ENCODE measurements at places on chromosomes 1 and 21.
A peak's percentile ranks its signal among the peaks of the same experiment; 100 is the strongest.

- DNase-seq, result no peak
Measured at GRCh38 chr1:63909526-63909925, 135.7 kb downstream of the ROR1 start.

DNA sequence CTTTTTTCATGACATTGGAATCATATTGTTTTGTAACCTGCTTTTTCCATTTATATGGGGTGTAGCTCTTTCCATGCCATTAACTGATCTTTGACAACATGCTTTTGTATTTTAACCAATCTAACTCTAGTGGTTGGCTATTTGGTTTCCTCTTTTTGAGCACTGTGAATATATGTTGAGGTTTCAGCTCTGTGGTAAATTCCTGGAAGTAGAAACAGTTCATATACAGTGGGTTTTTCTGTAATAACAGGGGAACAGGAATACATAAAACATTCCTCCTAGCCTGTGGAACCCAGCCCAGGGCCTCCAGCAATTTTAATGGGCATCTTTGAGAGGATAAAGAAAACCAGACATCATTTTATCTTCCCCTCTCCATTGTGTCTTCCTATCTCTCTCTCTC lies 17.4 kb downstream of the AZIN2 start:
- peak; percentile 27 for DNase-seq

DNA sequence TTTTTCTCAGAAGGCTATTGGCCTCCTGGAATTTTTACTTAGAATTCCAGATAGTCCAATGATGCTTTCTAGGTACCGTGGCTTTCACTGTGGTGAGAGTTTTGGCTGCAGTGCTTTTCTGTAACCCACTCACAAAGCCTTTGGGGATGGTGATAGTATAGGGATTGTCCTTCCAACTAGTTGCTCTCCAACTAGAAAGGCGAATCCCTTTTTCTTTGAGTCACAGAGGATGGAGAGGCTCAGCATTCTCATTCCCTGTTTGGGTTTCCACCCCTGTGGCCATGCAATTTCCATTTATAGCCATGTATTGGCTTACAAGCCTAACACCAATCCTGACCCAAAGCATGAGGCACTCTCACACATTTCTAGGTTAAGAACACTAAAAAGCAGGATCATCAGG lies 300.3 kb downstream of the DISC1 start:
- no peak for DNase-seq

- peak; percentile 41 for DNase-seq
Measured at GRCh38 chr1:198157847-198158725, 1.3 kb downstream of the NEK7 start.

GRCh38 chr21:45827302-45827692 lies 154.3 kb upstream of the COL6A1 start:
- no peak for DNase-seq

- DNase-seq, result peak; percentile 10
Measured at GRCh38 chr1:233295237-233295974, at the start of gene PCNX2. Gene PCNX2 (minus strand): TSS chr1:233295725. CDS start chr1:233295478, 247 bp downstream.

GRCh38 chr1:93552741-93553455 lies 105.0 kb downstream of the FNBP1L start:
- peak; percentile 47 for DNase-seq

- DNase-seq, result no peak
Measured at GRCh38 chr1:244207042-244207934, 156.2 kb downstream of the ZBTB18 start.

GRCh38 chr1:44227211-44227610 lies 13.9 kb downstream of the DMAP1 start:
- peak; percentile 88 for DNase-seq

DNA sequence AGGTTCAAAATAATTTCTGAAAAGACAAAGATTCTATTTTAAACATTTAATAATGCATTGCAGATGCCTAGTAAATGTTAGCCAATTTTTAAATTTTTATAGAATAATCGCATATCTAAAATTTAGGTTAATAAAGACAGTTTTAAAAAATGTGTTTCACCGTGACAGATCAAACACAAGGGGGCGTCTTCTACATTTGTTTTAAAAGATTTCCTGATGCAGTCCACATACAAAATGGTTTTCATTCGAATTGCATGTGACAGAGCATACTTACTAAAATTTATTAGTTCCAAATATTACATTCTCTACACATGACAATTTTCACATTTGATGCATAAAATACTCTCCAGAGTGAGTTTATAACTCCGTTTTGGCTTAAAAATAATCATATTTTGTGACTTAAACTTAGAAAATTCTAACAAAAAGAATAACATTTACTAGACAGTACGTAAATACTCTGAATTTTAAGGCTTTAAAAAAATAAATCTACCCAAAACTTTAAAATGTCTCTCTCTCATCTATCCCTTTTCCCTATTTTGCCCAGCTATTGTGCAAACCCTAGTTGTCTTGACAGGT lies 75.5 kb downstream of the ADAMTS1 start:
- DNase-seq, result peak; percentile 22

DNA sequence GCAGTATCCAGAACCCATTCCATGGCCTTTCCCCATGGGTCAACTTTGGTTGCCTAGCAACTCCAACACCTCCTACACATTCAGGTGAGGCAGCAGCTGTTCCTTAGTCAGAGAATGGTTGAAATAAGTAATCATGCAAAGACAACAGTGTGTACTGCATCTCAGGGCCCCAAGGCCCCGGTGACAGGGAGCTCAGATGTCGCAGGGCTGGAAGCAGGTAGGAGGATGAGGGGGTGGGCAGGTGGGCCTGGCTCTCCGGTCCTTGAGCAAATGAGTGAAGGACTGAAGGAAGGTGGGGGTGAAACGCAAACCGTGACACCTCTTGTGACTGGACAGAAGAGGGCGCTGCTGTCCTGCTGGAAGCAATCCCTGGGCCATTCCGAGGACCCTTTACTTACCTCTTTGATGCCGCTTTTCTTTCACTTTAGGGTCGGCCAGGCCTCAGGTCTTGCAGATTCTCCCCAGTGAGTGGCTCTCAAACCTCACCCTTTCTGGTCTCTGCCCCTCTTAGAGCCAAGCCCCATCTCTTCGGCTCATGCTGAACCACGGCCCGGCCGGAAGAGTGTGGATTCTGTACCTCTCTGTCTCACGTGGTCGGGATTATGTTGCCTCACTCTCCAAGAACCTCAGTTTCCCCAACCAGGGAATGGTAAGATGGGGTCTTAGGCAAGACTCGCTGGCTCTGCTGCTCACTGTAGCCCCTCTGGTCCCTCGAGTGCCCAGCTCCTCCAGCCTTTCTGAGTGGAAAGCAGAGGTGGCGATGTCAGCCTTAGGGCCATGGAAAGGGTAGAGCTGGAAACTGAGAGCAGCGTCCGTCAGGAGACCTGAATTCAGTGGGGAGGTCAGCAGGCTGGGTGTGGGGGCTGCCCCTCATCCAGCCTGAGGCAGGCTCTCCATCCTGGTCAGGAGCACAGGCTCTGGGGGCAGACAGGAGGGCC lies 5.6 kb upstream of the KCNA10 start:
- peak; percentile 32 for DNase-seq

DNA sequence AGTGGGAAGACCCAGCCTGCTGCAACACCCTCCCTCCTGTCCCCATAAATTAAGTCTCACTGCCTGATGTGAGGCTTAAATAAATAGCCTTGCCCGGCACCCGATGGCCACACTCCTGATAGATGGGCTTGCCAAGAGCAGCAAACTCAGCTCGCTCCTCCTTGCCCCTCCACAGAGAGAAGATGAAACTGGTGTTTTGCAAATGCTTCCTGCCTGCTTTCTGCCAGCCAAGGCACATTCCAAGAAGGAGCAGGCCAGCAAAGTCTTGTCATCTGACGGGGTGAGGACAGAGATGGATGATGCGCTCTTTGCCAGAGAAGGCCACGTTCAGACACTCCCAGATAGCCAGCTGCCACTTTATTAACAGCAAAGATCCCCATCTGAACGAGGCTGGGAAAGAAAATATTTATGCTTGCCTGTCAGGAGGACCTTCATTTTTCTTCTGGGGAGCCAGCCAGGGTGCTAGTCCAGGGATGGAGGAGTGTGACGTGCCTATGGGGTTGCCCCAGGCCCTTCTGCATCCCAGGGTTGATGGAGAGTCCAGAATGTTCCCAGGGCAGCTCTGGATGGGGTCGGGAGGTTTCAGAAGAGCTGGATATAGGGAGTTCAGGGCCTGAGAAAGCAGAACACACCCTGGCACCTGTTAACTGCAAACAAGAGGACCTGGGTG lies 265.4 kb downstream of the FOXD2 start:
- no peak for DNase-seq

GRCh38 chr1:91689641-91690481 lies 189.2 kb downstream of the CDC7 start:
- no peak for DNase-seq

GRCh38 chr21:40819071-40819900 lies 27.7 kb downstream of the DSCAM start:
- no peak for DNase-seq

GRCh38 chr1:158516966-158517365 lies 37.2 kb downstream of the OR6Y1 start:
- DNase-seq, result no peak

DNA sequence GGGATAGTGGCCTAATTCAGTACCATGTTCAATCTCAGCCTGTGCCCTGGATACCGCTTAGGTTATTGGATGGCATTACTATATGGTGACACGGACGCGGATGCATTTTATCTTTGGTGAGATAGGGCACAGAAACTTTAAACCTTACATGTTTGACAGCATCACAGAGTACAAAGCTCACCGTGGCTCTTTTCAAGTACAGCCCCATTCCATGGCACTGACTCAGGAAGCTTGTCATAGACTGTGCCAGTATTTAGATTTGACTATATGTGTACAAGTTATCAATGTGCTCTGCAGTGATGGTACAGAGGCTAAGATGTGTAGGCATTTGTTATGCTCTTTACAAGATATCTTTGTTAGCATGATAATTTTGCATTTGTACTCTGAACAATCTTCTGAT lies 169.0 kb downstream of the RYR2 start:
- DNase-seq, result no peak

- DNase-seq, result no peak
Measured at GRCh38 chr1:25031966-25032667, 102.0 kb upstream of the RUNX3 start.

- DNase-seq, result no peak
Measured at GRCh38 chr21:33395891-33396331, 7.3 kb upstream of the IFNGR2 start.

GRCh38 chr1:116763116-116763786 lies 9.0 kb downstream of the CD2 start:
- no peak for DNase-seq

GRCh38 chr21:24955275-24955961 lies 651.9 kb downstream of the MRPL39 start:
- DNase-seq, result no peak

Measured in hematopoietic multipotent progenitor cell treated with erythropoietin and hydrocortisone succinate and interleukin-3 and kit ligand, for 8 days (in vitro differentiated cells).